Thymus (tissue), 14 donors: ENCODE measurements at places on chromosomes 2 and 18. TPM values are rescaled to one million over a fixed set of nuclear protein-coding genes. Genes with fewer than 3 reads are reported as not detected.
A peak's percentile ranks its signal among the peaks of the same experiment; 100 is the strongest.

DNA sequence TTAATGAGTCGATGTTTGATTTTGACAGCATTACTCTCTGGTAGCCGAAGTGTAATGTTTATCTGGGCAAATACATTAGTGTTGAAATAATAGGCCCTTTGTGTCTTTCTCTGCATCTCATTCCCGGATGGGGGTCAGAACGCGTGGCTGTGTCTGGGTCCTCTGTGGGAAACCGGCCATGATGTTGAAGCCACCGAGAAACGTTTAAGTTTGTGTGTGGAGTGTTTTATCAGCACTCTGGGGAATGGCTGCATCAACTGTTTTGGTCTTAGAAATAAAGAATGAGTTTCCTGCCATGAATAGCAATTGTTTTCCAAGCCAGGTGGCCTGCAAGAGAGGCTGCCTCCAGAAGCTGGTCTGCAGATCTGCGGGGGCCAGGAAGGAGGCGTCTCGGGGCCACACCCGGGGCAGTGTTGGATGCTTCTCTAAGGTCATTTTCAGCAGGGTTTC is 69.7 kb downstream of the RNF144A start:
- DNase-seq: no peak
- H3K27me3 ChIP-seq: no peaks in the 10 kb centered on the region
- no peaks in the 10 kb centered on the region for H3K4me1 ChIP-seq
- no peak overlapping the region for H3K27ac ChIP-seq
- H3K4me3 ChIP-seq: no peak overlapping the region

DNA sequence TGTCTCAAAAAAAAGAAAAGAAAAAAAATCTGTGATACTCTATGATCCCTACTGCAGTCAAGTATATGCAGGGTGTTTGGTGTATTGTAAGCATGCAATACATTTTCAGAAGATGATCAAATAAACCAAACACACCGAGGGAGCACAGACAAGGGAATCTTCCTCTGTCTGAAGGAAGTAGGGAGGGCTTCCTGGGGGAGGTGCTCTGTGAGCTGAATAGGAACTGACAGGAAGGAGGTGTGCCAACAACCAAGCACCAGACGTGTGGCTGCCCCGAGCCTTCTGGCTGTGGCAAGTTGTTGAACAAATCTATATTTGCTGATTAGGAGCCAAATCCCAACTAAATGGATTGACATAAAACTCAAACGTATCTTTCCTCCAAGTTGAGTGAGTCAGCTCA is 14.6 kb downstream of the THNSL2 start:
- no peak overlapping the region for H3K27ac ChIP-seq
- DNase-seq: no peak
- no peaks in the 10 kb centered on the region for H3K36me3 ChIP-seq
- H3K27me3 ChIP-seq: peaks cover 4% of the 10 kb centered on the region

DNA sequence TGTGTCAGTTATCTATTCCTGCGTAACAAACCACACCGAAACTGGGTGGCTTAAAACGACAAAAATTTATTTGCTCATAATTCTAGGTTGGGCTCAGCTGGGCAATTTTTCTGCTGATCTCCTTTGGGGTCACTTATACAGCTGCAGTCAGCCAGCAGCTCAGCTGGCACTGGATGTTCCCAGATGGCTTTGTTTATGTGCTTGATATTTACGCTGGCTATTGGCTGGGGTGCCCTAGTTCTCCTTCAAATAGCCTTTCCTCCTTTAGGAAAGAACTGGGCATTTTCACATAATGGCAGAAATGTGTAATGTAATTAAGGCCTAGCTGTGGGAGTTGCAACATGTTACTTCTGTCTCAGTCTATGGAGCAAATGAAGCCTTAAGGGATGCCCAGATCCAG is 142.2 kb downstream of the B3GNT2 start:
- H3K27ac ChIP-seq: no peak overlapping the region
- no peaks in the 10 kb centered on the region for H3K4me1 ChIP-seq
- H3K27me3 ChIP-seq: no peaks in the 10 kb centered on the region
- no peaks in the 10 kb centered on the region for H3K36me3 ChIP-seq
- H3K4me3 ChIP-seq: no peak overlapping the region

ICA1L gene
- total RNA-seq: 2.6 TPM

LCT gene
- 1.1 TPM for total RNA-seq

CPLX4 gene
- total RNA-seq: 0.05 TPM

GRCh38 chr2:101341421-101341820 is 32.9 kb upstream of the RNF149 start:
- H3K27ac ChIP-seq: no peak overlapping the region
- H3K36me3 ChIP-seq: no peaks in the 10 kb centered on the region
- H3K4me1 ChIP-seq: peaks cover 8% of the 10 kb centered on the region
- H3K27me3 ChIP-seq: no peaks in the 10 kb centered on the region
- DNase-seq: peak; percentile 36
- no peak overlapping the region for H3K4me3 ChIP-seq

IKZF2 gene
- total RNA-seq: 158 TPM

DNA sequence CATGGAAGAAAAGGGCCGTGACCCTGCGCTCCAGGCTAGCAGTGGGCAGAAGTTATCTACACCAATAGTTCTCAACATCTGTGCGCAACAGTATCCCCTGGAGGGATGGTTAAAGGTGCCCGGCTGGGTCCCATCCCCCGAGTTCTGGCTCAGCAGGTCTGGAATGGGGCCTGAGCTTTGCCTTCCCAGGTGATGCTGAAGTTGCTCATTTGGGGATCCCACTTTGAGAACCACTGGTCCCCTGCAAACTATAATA is 31.1 kb downstream of the DNMT3A start:
- peaks cover 84% of the 10 kb centered on the region for H3K4me1 ChIP-seq
- no peak for DNase-seq
- H3K27ac ChIP-seq: no peak overlapping the region
- no peaks in the 10 kb centered on the region for H3K27me3 ChIP-seq

- H3K27ac ChIP-seq: peak overlapping the region; percentile 3
- H3K4me3 ChIP-seq: peak overlapping the region; percentile 13
- no peaks in the 10 kb centered on the region for H3K36me3 ChIP-seq
Observed at GRCh38 chr2:241842620-241843211, 16.0 kb downstream of the PDCD1 start.

COL4A4 gene
- total RNA-seq: 1.7 TPM

DNA sequence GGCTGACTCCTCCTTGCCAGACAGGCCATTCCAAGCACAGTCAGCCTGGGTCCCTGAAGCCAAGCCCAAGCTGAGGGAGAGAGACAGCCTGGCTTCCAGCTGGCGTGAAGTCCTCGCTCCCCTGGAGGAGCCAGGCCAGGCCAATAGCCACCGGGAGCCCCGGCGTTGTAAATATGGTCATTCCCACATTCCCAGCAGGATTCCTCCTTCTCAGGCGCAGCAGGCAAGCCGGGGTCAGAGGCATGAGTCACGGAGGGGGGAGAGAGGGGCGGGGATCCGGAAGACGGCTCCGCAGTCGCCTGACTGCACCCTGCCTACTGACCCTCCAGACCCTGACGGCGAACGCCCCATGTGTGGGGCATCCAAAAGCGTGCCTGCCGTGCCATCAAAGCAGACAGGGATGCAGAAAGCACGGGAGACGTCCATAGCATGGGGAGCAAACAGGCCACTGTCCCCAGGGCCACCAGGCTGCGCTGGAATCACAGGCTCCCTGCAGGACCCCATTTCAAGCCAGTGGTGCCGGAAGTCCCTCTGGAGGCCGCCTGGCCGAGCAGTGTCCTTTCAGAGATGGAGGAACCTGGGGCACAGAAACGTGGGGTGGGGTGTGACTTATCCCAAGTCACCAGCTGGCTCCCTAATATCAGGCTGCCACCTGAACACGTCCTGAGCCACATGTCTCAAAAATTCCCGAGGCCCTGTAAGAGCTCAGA is 48.2 kb downstream of the TWIST2 start:
- H3K4me1 ChIP-seq: no peaks in the 10 kb centered on the region
- H3K36me3 ChIP-seq: no peaks in the 10 kb centered on the region
- no peak overlapping the region for H3K4me3 ChIP-seq
- no peak overlapping the region for H3K27ac ChIP-seq

DNA sequence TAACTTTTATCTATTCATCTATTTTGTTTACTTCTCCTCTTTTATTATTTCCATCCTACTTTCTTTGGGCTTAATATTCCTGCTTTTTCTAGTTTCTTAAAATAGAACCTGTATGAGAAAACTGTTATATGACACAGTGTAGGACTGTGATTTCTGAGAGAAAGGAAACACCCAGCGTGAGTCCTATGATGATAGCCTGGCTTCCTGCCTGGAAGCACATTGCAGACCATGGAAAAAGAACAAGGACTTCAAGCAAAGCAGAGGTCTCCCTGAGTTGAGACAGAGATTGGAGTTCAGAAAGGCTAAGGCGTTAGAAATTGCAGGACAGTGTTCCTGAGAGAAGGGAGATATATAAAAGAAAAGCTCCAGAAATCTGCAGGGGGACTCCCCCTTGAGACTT is 7.8 kb downstream of the RBM44 start:
- H3K36me3 ChIP-seq: no peaks in the 10 kb centered on the region
- no peaks in the 10 kb centered on the region for H3K4me1 ChIP-seq
- H3K27me3 ChIP-seq: no peaks in the 10 kb centered on the region

DNA sequence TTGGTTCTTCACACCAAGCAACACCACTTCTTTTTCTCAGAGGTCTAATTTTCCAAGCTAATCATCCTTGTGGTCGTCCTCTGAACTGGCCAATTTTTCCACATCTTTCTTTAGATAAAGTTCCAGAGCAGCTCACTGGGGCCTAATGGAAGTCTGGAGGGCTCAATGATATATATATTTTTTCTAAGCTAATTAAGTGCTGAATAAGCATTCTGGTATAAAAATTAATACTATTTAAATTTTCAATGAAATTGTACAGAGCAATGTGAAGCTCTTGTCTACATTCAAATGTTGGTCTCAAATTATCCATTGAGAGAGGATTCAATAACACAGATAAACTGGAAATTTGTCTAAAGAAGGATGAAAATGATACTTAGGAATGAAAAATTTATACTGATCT is 866.6 kb downstream of the ERBB4 start:
- H3K27ac ChIP-seq: no peak overlapping the region
- no peaks in the 10 kb centered on the region for H3K27me3 ChIP-seq
- H3K4me3 ChIP-seq: no peak overlapping the region
- no peaks in the 10 kb centered on the region for H3K4me1 ChIP-seq
- no peaks in the 10 kb centered on the region for H3K36me3 ChIP-seq
